ENCODE measurements at places on chromosomes 1 and 21. TPM values are rescaled to one million over a fixed set of nuclear protein-coding genes. Genes with fewer than 3 reads are reported as not detected.

DNA sequence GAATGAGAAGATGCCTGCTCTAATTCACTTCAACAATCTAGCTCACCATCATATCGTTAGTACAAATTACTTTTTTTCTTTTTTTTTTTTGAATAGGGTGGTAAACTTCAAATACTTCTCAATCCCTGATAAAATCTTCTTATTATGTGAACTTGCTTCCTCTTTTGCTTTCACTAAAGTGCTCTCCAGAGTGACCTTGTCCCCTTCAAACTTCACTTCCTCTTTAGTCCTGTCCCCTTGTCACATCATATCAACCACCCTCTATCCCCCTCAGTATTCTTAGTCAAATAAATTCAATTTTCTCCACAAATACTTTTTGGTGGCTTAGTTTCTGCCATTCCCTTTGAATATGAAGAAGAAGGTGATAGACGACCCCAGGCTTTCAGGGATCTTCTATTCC lies 124.9 kb upstream of the PLXNA2 start:
- no peak for DNase-seq

DNA sequence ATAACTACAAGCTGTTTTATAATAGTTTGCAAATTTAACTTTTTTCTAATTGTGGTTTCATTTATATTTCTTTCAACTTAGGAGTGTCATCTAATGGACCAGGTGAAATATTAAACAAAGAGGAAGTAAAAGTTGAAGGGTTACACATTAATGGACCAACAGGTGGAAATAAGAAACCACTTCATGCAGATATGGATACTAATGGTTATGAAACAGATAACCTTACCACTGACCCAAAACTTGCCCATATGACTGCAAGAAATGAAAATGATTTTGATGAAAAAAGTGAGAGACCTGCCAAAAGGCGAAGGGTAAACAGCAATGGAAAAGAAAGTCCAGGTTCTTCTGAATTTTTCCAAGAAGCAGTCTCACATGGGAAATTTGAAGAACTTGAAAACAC lies 59.7 kb downstream of the MIER1 start:
- no peak for DNase-seq

- no peak for DNase-seq
Measured at GRCh38 chr1:30063621-30064280, 659.6 kb downstream of the MATN1 start.

GRCh38 chr1:214660190-214660589 lies 57.2 kb downstream of the CENPF start:
- DNase-seq: no peak

- no peak for DNase-seq
Measured at GRCh38 chr1:244941121-244941520, 76.8 kb upstream of the HNRNPU start.

Gene CD52
- total RNA-seq: 5.1 TPM

DNA sequence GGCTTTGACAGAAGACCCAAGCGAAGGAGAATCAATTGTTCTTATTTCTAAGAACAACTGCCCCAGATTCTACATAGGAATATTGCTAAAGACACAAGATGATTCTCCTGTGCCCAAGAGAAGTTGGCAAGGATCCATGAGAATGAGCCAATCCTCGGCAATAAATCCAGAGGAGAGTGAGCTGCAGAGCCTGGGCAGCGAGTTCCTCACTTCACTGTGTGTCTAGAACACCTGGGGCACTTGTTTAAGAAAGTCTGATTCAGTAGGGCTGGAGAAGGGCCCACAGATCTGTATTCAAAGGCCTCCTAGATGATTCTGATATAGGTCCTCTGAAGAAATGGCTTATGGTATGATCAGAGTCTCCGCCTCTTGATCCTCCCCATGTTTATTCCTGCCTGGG lies 31.8 kb downstream of the GADD45A start:
- DNase-seq: no peak

- DNase-seq: no peak
Measured at GRCh38 chr1:27811741-27812500, 18.7 kb upstream of the PPP1R8 start.

- no peak for DNase-seq
Measured at GRCh38 chr1:117959364-117959763, 29.8 kb downstream of the WDR3 start.

Gene NBPF4
- not detected for total RNA-seq

GRCh38 chr1:183349201-183349711 lies 68.9 kb downstream of the NMNAT2 start:
- DNase-seq: no peak

GRCh38 chr1:161198897-161199431 lies at the start of gene ADAMTS4:
Gene ADAMTS4, minus strand, starts transcription at chr1:161199054. Its CDS starts 427 bp downstream, at chr1:161198627.
- peak; percentile 73 for DNase-seq

Gene SLAMF7
- total RNA-seq: not detected

DNA sequence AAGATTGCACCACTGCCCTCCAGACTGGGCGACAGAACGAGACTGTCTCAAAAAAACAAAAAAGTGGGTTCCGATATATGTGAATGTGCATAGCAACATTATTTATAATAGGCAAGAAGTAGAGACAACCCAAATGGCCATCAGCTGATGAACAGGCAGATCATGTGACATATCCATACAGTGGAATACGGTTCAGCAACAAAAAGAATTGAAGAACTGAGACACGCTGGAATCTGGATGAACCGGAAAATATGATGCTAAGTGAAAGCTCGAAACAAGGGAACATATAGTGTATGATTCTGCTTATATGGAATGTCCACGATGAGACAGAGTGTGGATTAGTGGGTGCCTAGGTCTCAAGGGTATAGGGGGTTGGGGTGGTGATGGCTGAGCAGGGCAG lies 28.5 kb upstream of the MORC3 start:
- DNase-seq: no peak

DNA sequence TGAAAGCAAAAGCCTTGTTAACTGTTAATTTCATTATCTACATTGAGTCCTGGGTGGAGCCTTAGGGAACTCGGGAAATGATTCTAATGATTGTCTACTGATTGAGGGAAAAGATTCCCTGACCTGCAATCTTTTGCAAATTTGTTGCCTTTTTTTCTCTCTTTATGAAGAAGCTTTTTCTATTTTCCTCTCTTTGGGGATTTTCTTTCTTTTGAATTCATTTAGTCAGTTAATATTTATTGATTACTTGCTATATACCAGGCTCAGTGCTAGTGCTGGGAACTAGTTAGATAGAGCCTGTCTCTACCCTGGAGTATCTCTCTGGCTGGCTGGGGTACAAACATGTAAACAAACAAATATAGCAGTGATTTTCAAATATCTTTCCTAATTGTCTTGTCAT lies 71.2 kb upstream of the CACYBP start:
- no peak for DNase-seq

DNA sequence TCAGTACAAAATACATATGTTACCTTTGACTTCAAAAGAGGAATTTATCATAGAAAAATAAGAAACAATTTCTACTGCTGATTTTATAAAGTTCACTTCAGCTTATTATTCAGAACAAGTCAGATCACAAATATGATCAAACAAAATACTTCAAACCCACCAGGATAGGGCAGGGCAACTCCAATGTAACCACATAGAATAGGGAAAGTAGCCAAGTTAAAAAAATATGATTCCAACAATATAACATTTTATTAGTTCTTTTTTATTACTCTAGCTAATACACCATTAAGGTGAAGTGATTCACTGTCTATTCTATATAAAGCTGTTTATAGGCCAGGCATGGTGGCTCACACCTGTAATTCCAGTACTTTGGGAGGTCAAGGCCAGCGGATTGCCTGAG lies 54.6 kb upstream of the ZNHIT6 start:
- DNase-seq: no peak

DNA sequence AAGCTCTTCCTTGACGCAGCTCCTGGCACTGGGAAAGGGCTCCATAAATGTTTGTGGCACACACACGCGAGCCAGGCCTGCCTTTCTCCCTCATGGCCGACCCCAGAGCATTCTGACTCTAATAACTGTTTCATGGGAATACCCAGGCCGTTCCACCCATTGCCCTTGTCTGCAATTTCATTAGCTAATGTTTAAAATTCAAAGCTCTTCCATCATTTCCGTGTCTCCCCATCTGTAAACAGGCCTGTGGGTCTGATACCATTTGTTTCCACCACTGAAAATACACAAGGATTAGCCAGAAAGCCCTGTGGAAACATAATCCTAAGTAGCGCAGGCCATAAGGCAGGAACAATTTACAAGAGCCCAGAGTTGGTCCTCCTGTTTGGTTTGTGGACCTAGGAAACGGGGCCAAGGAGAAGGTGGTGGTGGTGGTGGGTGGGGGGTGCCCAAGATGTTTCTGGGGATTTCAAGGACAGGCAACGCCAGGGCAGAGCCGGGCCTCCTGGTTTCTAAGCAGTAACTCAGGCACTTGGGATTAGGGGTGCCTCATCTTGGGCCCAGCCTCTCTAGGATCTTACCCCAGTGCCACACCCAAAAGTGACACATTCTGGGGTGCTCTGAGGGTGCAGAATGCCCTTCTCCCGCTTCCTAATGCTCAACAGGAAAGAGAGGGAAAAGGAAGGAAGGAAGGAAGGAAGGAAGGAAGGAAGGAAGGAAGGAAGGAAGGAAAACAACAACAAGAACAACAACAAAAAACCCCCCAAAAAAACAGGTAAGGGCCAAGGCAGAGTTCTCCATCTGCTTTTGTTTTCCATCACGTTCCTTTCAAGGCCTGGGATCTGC lies 79.4 kb downstream of the SSBP3 start:
- peak; percentile 15 for DNase-seq

- DNase-seq: no peak
Measured at GRCh38 chr1:8423269-8423691, 105.4 kb downstream of the SLC45A1 start.
